ENCODE measurements at places on chromosomes 16 and 17.

- DNase-seq: no peak
These were observed 17.5 kb upstream of the IRF8 start for GRCh38 chr16:85881436-85881835.

DNA sequence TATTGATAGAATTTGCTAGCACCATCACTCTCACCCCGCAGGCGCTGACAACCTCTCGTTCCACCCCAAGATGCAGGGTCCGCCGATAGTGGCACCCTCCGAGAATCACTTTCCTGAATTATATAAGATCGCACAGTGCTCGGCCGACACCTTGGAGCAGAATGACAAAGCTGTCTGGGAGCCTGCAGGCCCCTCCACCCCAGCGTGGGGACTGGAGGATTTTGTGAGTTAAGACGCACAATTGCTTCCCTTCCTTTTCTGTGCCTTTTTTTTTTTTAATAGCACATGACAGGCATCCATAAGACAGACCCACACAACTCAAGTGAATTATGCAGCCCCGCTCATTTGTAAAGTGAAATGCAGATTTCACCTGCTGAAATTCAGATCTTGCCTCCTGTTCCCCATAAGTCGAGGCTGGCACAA lies 155.3 kb downstream of the C16orf78 start:
- DNase-seq: no peak

DNA sequence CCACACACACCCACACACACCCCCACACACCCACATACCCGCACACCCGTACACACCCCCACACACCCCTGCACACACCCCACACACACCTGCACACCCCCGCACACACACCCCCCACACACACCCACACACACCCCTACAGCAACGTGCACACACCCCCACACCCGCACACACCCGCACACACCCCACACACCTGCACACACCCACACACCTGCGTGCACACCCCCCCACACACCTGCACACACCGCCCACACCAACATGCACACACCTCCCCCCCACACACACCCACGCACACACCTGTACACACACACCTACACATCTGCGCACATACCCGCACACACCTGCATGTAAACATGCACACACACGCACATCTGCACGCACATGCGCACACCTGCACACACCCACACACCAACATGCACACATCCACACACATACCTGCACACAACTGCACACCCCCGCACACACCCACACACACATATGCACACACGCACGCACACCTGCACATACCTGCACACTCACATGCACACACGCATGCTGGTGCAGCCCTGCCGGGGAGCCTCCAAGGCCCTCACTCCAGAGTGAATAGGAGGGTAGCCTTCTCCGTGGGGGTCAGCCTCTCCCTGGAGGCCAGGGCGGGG lies 7.5 kb downstream of the ASPSCR1 start:
- no peak for DNase-seq

GRCh38 chr16:28237754-28238357 lies 26.1 kb upstream of the XPO6 start:
- DNase-seq: no peak

DNA sequence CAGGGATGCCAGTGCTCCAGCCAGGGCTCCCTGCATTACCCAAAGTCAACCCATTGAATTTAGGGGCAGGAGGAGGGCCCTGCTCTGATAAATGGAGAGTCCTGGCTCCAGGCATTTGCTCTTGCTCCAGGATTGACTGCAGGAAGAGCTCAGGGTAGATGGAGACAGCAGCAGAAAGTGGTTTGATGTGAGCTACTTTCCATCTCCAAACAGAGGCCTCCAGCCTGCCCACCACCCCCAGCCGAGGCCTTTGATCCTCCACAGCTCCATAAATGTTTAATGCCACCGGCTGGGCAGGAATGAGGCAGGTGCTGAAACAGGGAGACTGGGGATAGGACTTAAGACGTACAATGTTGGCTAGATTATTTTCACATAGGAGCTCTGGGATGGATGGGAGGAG lies 4.3 kb upstream of the SEZ6 start:
- no peak for DNase-seq

DNA sequence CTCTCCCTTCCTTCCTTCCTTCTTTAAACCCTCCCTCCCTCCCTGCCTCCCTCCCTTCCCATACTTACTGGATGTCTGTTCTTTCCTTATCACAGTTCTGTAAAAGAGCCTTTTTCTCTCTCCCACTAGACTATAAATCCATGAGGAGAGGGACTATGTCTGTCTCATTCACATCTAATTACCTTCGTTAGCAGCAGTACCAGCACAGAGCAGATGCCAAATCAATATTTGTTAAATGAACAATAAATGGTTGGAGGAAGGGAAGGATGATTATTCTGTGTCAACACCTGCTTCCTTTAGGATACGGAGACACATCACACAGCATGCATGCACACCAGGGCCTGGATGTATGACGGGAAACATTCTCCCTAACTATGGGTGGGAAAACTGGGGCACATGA lies 94.2 kb downstream of the DNAH3 start:
- DNase-seq: no peak

GRCh38 chr17:72370819-72371218 lies 250.0 kb downstream of the SOX9 start:
- DNase-seq: no peak

DNA sequence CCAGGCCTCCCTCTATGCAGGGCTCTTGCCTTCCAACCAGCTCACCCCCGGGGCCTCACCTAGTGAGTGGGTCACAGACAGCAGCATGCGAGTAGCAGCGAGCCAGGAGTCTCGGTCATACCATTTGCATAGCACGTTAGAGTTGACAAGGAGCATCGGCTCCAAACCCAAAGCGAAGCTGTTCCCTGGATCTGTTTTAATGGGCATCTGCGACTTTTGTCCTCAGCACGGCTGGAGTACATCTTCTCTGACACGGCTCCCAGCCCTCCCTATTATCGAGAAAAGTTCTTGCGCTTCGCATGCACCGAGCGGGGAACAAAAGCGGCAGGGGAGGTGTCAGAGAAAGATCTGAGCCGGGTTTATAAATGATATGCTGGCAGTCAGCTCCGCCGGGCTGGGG lies 253.3 kb downstream of the MAF start:
- DNase-seq: no peak

GRCh38 chr16:68969338-68969737 lies 126.0 kb downstream of the TANGO6 start:
- no peak for DNase-seq

GRCh38 chr16:49019081-49019633 lies 262.5 kb downstream of the CBLN1 start:
- DNase-seq: peak; percentile 86

DNA sequence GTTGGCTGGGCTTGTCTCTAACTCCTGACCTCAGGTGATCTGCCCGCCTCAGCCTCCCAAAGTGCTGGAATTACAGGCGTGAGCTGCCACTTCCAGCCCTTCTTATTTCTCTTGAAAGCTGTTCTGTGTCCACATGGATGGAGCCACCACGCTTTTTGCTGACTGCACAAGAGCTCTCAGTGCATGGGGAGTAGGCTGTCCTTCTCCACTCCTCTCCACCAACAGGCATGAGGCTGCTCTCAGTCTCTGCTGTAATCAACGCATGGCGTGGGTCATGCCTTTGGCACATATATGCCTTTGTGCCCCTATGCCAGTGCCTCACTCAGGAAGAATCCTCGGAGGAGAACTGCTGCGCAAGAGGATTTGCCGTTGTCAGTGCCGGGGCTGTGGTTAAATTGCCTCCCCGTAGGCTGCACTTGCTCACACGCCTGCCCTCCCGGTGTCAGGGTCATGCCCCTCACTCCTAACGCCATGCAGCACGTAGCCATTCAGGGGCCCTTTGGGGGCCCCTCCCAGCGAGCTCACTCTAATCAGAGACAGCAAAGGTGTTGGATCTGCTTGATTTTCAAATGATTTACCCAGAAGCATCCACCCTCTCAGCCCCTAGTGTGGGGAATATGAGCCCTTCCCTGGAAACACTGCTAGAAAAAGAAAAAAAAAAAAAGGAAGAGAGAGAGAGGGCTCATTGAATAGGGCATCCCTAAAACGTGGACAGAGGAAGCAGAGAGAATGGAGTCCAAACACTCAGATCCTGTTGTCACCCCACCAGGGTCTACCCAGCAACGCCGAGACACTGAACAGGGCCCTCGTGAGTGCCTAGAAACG lies 47.5 kb upstream of the ZCCHC14 start:
- no peak for DNase-seq

GRCh38 chr16:5025171-5025632 lies 8.5 kb downstream of the NAGPA start:
- DNase-seq: peak; percentile 42

GRCh38 chr17:1742371-1743087 lies at the start of gene SERPINF2:
TSS of gene SERPINF2 (plus strand) at chr17:1742871. CDS start at chr17:1744996, 2,125 bp downstream.
- DNase-seq: no peak
